ENCODE measurements at places on chromosomes 6 and 20.

DNA sequence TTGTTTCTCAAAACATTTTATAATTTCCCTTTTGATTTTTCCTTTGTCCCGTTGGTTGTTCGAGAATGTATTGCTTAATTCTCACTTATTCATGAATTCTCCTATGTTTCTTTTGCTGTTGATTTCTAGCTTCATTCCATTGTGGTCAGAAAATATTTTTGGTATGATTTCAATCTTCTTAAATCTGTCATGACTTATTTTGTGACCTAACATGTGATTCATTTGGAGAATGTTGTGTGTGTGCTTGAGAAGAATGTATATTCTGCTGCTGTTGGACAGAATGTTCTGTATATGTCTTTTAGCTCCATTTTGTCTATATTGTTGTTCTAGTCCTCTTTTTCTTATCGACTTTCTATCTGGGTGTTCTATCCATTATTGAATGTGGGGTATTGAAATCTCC lies 286.2 kb upstream of the RNF217 start:
- DNase-seq = no peak

GRCh38 chr6:53627391-53628218 lies 38.0 kb downstream of the KLHL31 start:
- DNase-seq = no peak

DNA sequence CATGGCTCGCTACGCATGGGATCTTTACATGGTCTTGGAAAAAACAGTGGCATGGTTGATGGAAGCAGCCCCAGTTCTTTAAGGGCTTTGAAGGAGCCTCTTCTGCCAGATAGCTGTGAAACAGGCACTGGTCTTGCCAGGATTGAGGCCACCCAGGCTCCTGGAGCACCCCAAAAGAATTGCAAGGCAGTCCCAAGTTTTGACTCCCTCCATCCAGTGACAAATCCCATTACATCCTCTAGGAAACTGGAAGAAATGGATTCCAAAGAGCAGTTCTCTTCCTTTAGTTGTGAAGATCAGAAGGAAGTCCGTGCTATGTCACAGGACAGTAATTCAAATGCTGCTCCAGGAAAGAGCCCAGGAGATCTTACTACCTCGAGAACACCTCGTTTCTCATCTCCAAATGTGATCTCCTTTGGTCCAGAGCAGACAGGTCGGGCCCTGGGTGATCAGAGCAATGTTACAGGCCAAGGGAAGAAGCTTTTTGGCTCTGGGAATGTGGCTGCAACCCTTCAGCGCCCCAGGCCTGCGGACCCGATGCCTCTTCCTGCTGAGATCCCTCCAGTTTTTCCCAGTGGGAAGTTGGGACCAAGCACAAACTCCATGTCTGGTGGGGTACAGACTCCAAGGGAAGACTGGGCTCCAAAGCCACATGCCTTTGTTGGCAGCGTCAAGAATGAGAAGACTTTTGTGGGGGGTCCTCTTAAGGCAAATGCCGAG lies 78.2 kb downstream of the ASXL1 start:
- no peak for DNase-seq

DNA sequence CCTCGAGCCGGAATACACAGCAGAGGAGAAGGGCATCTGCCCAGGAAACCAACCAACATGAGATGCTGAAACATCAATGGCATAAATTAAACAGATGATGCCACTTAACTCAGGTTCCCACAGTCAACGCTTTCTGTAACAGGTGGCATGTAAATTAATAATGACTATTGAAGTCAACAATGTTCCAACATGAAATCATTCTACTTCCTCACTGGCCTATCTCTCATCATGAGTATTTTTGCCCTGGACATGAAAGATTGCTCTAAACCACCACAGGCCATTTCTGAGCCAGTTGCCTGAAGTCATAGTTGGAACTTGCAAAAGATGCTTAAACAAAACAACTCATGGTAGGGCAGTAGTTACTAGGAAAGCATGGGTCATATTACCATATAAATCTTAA lies 397.9 kb upstream of the JARID2 start:
- DNase-seq = no peak

DNA sequence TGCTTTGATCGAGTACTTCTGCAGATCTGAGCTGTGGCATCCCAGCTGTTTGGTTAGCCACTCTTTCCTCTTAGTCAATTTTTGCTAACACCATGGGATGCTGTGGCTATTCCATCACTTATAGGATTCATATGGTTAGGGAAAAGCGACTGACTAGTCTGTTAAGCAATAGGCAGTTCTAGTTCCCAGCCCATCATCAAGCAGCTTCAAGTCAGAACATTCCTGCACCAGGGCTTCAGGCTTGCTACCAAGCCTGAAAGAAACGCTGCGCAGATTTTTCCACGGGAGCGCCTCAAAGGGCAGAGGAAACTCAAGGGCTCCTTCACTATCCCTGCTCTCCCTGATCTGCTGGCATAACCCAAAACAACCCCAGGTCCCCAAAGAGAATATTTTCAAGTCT lies 159.8 kb upstream of the SUPT3H start:
- no peak for DNase-seq

DNA sequence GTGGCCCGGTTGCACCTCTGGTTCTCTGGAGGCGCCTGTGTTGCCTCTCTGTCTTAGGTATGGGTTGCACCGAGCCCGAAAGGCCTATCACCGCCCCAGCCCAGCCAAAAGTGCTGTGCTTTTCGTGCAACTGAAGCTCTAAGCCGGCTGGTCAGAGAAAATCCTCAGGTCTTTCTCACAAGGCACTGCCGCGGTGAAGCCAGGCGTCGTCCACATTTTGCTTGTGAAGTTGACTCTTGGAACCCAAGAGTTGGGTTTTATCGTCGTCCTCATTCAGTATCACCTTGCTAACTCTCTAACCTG lies 726 bp upstream of the EMILIN3 start:
- DNase-seq = no peak

- no peak for DNase-seq
Observed at GRCh38 chr6:41228096-41228495, at the start of gene TREML4. Gene TREML4 (plus strand): TSS chr6:41228349. CDS start chr6:41228428, 79 bp downstream.

GRCh38 chr20:14126856-14127255 lies 131.5 kb downstream of the MACROD2 start:
- peak; percentile 6 for DNase-seq

- no peak for DNase-seq
Observed at GRCh38 chr20:5508044-5508443, 191.3 kb upstream of the PROKR2 start.

All from renal cortex interstitium (tissue), 15 donors.